K562 (cell line): ENCODE measurements at places on chromosomes 16 and 17.

GRCh38 chr16:4426021-4426684, 485 bp downstream of the DNAJA3 start:
- no peak for DNase-seq

- DNase-seq = no peak
These were observed 483.5 kb downstream of the CDH13 start for GRCh38 chr16:83110269-83110668.

GRCh38 chr17:47708864-47709541, 15.0 kb downstream of the TBKBP1 start:
- DNase-seq = no peak

DNA sequence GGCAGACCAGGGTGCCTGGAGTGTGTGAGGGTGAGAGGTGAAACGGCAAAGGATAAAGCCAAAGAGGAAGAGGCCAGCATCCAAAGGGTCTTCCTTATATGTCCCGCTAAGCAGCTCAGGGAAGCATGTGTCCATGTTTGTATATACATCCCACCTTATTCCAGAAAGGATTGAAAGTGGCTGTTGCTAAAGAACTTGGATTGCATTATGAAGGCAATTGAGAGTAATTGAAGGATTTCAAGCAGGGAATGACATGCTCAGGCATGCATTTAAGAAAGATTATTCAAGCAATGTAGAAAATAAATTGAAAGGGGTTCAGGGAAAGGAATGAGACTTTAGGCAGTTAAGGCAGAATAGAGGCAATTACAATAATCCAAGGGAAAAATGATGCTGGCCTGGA, 237.6 kb upstream of the SOX9 start:
- no peak for DNase-seq

DNA sequence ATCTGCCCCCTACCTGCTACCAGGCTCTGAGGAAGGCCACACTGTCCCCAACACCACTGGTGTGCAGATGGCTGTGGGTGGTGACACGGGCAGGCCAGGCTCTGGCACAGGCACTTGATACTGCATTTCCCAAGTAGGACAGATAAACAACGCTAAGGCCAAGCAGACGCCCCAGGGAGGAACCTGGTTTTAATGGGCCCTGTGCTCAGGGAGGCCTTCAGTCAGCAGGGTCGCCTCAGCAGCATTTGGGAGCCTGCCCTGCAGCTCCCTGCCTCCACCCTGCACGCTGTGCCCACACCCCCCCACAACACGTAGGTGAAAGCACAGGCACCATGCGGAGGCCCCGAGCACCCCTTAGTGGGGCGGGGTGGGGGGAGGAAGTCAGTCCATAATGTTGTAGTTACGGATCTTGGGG, 3.3 kb upstream of the FASN start:
- DNase-seq = no peak

- DNase-seq = no peak
These were observed 1491.4 kb upstream of the GOT2 start for GRCh38 chr16:60225541-60225940.

- no peak for DNase-seq
These were observed 83.7 kb downstream of the N4BP1 start for GRCh38 chr16:48526058-48526957.

- DNase-seq = no peak
These were observed 2339.5 kb downstream of the TP53TG3F start for GRCh38 chr16:35798885-35799426.

- no peak for DNase-seq
These were observed 22.2 kb upstream of the ATP2A3 start for GRCh38 chr17:3986270-3986938.
